ENCODE measurements at places on chromosomes 5 and 9.

DNA sequence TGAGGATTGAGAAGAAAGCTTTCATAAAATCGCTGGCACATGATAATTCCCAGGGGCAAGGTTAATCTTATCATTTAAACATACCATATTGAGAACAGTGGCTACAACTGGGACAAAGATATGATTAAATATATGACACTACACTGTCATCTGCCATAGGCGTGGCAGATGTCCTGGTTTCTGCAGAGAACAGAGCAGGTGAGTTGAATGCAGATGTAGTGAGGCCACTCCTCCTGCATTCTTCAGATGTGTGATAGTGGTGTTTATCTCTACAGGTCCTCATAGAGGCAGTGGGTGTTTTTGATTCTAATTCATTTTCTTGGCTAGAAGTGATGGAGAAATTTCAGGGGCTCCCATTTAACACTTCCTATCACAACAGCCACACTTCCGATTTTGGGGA is 237.0 kb upstream of the CDH9 start:
- no peak for DNase-seq

- DNase-seq: no peak
Measured at GRCh38 chr5:5145651-5146529, 5.8 kb downstream of the ADAMTS16 start.

GRCh38 chr9:114273461-114273881 is 49.4 kb upstream of the ORM1 start:
- no peak for DNase-seq

DNA sequence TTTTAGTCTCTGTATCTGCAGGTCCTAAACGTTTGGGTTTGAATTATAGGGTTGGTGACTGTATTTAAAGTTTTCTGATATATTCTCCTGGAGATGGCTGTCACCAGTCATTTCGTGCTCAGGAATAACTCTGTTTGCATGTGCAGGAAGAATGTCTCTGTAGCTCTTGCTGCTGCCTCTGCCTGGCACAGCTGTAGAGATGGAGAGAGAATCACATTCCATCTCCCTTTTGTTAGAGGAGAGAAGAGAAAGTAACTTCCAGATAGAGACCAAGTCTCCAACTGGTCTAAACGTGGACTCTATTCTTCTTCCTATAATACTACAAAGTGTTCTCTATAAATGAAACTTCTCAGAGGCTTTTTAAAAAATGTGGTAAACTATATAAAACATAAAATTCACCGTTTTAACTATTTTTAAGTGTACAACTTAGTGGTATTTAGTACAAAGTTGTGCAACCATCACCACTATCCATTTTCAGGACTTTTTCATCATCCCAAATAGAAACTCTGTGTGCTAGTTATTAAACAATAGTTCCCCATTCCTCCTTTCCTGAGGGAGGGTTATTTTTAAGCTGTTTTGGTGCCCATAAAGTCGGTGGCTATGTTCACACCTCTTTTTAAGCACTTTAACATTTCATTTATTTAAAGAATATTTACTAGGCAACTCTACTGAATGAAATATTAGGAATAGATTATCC is 20.7 kb upstream of the STARD4 start:
- DNase-seq: no peak

DNA sequence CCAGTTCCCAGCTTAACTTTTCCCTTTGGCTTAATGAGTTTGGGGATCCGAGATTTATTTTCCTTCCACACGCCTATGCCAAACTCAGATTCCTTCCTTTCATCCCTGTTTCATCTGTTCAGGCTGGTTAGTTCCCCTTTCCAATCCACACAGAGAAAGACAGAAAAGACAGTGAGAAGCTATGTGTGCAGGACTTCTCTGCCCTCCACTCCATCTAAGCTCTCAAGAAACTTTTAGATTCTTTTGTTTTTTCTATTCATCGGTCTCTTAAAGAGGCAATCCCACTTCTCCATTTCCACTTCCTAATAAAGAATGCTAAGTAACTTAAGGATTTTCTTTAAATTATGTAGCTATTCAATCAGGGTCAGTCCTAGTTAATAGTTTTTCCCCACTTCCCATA is 11.2 kb downstream of the ITGA1 start:
- no peak for DNase-seq

DNA sequence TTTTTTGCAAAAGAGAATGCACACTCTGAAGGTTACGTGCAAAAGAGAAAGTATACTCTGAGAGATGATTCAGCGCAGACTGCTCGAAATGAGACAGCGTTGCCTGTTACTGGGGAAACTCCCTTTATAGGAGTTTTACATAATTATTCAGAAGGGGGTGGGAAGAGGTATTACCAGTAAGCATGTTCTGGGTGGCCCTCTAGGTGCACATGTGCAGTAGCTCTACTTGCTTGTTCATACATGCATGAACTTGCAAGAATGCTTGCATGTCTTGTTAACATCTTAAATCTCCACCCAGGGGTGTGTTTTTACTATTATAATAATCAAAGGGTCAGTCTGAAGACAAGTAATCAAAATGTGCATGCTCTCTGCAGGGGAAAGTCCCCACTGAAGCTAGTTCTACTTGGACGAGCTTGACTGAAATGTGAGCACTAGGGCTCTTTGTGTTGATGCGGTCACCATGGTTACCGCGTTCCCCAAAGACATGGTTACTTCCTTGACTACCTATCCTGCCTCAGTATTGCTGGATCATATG is 75.5 kb downstream of the SGCD start:
- DNase-seq: no peak

DNA sequence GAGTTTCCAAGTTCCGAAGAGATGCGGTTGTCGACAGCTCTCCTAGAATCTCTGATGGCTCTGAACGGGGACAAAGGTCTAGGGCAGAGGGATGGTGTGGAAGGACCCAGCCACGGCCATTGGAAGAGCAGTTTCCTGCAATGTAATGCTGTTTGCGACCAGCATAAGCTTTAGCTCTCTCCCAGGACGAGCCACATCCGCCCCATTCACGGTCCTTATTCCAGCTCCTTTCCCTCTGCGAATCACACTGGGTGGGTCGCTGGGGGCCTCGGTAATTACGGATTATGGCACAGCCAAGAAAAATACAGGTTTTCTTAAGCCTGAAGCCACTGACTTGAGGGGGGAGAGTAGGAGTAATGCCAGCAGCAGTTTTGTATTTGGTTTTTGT is 22.7 kb downstream of the ANXA2R start:
- no peak for DNase-seq

DNA sequence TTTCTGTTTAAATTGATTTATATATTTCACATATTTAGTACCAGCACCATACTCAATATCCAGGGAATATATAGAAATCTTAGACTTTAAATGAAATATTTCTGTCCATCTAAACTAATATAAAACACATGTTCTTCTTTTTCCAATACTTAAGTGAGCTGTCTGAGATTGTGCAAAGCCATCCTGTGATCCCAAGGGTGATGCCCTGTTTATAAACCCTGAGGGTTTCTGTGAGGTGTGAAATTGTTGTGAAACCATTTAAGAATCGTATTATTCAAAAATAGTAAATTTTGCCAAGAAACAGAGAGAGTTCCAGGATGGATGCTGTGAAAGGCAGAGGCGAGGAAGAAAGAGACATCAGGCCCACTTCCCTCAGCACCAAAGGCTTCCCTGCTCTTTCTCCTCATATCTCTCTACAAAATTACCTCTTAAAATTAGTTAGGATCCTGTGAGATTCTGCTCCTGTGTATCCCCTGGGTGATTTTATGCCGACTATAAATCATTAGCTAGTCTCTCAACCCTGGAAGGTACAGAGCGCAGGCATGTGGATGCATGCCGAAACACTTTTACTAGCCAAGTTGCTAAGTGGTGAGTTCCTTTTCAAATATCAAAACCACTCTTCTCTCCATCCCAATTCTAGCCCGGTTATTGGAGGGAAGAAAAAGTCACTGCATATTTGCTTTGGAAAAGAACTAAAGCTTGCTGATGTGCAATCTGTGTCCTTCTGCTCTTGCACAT is 183.0 kb downstream of the GLIS3 start:
- no peak for DNase-seq

DNA sequence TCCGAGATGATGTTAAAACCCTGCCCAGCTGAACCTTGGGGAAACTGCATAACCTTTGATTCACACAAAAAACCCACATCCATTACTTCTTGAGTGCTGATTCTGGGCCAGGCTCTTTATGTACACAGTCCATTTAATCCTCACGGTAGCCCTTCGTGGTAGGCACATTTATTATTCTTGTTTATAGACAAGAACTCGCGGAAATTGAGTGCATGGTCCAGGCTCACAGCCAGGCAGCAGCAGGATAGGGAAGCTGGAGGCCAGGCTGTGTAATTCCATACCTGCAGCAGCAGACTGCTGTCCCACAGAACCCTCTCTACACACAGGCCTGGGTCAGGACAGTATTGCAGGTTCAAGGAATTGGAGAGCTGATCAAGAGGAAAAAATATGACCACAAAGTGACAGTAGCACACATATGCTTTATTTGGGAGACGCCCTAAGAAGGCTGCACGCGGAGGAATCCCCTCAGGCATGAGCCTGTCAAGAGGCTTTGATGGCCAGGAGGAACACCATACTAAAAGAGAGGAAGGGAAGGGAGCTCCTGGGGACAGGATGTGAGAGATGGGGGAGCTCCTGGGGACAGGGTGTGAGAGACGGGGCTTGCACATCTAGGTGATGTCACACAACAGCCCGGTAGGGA is 28.4 kb upstream of the FAM120A start:
- no peak for DNase-seq

DNA sequence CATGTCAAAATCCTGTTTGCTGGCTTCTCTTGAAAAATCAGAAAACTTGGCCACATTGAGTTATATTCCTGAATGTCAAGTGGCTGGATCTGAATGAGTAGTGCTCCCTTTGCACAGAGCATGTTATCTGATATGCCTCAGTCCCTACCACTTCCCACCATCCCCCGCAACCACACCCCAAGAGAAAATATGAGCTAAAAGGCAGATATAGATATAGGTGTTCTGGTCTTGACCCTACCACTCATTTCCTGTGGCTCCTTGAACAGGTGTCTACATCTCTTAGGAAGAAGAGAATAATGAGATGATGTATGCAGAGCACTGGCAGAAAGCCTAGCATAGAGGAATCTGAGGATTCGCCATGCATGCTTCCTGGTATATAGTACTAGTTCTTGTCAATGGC is 6.6 kb upstream of the CYSTM1 start:
- DNase-seq: no peak
